ENCODE measurements at places on chromosomes 7 and 10.

DNA sequence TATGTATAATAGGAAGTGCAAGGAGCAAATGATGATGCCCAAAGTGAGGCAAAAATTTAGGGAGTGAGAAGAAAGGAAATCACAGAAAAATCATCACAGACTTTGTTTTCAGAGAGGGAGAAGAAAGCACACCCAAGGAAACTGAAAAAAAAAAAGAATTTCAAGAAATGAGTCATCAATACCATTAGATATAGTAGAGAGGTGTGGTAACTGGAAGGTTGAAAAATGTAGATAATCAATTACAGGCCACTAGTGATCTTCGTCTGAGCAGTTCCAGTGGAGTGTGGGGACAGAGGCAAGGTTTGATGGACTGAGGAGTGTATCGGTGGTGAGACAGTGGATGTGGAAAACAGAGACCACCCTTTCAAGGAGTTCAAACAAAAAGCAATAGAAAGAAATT is 31.7 kb downstream of the ASB4 start:
- no peak for DNase-seq

DNA sequence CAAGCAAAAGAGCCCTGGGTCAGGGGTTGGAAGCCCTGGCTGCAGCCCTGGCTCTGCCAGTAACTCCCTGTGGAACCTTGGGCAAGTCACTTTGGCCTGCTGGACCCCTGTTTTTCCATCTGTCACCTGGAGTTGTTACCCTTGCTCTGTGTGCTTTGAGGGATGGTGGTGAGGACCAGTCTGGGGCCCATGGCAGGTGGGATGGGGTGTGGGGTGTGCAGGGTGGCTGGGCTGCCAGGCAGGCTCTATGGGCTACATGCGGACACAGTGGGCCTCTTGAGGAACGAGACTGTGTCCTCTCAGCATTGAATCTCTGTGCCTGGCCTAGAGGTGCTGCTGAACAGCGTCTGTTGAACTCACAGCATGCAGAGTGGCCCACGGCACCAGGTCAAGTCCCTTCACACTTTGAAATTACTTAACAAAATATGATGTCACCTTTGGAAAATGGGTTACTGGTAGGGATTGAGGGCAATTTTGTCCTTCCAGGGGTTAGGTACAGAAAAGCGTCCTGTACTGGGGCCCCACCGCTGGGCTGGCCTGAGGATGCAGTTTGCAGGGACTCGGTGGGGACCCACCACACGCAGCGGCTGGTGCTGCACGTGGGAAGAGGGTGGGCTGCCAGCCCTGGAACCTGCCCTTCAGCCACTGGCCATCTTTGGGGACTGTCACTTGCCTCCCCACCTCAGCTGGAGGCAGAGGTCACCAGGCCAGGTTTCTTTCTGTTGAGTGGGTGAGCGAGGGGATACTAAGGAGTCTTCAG is 45.3 kb downstream of the PRF1 start:
- no peak for DNase-seq

- DNase-seq: no peak
Measured at GRCh38 chr7:46547044-46547443, 626.0 kb upstream of the IGFBP3 start.

DNA sequence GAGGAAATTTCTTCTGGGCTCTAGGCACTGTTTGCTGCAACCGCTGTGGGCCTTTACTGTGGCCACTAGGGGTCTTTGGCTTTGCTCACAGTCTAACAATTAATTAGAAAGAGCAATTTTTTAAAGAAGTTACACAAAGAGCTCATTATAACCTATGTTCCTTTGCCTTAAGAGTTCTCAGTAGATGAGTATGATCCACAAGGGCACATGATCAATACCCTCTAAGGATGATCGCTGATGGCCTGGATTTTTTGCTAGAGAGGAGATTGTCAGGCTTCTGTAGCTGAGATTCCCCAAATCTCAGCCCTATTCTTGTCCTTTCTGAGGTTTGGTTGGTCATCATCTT is 80.8 kb upstream of the RHOBTB1 start:
- DNase-seq: no peak

- no peak for DNase-seq
Measured at GRCh38 chr10:1375346-1376170, 319.4 kb downstream of the WDR37 start.

DNA sequence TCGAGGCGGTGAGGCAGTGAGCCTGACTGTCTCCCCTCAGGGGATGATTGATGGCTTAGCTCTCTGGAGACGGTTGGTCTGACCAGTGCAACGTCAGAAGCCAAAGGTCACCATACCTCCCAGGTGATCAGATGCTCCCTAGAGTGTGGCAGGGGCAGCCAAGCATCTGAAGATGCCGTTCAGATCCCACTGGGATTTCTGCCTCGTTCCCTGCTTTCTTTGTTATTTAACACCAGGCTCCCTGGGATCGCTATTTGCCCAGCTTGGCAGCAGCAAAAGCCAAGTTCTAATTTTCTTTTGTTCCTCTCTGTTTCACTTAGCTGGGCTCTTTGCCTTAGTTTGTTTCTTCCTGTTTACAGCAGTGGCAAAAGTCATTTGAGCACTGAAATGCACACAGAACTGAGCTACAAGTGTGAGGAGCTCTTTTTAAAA is 53.5 kb upstream of the SVIL start:
- DNase-seq: no peak

- no peak for DNase-seq
Measured at GRCh38 chr10:3806603-3807002, 21.6 kb upstream of the KLF6 start.

DNA sequence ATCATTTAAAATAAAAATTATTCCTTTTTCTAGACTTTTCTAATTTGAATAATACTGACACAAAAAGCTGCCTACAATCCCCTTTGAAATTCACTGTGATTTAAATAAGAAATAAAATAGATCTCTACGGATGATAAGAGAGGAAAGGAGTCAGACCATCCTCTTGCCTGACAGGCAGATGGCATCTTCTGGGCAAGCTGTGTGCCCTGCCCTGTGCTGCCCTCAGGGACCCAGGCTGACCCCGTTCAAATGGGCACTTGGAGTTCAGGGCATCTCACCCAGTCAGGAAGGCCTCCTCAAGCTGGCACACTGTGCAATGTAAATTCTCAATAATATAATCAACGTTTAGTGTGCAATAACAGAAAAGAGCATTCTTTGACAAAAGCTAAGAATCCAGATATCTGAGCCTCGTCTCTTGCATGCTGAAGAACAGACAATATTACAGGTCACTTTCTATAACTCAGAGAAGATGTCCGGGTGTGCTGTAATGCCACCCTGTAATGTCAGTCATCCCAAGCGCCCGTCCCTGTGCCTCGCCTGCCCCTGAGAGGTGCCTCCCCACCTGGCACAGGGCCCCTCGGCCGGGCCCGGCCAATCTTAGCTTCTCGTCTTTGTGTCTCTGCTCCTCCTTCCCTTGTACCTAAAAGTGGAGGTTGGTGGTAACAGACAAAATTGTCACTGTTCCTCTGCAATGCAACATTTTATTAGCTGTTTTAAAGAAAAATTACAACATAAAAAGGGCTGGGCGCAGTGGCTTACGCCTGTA is 263.3 kb downstream of the COBL start:
- no peak for DNase-seq

DNA sequence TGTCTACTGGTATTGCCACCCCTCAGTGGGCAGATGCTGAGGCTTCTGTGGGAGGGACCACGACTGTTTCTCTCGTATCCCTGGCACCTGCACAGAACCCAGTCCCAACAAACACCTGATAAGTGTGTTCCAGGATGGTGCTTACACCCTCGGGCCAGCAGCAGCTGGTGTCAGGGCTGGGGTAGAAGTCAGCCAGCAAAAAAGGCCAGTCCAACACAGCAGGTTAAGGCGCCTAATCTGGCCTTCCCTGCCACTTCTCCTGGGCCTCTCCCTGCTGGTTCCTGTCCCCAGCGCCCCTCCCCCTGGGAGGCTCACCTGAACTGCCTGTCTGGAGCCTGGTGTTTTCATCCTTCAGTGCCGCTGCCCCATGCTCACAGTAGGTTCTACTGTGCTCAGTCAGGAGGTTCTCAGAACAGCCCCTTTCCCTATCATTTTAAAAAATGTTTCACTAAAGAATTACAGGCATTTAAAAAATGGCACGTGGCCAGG is 20.0 kb downstream of the PODXL start:
- DNase-seq: no peak

GRCh38 chr7:78444267-78444666 is 645.7 kb downstream of the PHTF2 start:
- DNase-seq: no peak

All from GM12891 (cell line).